Stimulated activated CD4-positive, alpha-beta T cell treated with anti-CD3 and anti-CD28 coated beads, Interleukin-12 subunit alpha, Interleukin-12 subunit beta, amount 100 ng/mL, for 4 hours (primary cell): ENCODE measurements at places on chromosomes 16 and 17.

DNA sequence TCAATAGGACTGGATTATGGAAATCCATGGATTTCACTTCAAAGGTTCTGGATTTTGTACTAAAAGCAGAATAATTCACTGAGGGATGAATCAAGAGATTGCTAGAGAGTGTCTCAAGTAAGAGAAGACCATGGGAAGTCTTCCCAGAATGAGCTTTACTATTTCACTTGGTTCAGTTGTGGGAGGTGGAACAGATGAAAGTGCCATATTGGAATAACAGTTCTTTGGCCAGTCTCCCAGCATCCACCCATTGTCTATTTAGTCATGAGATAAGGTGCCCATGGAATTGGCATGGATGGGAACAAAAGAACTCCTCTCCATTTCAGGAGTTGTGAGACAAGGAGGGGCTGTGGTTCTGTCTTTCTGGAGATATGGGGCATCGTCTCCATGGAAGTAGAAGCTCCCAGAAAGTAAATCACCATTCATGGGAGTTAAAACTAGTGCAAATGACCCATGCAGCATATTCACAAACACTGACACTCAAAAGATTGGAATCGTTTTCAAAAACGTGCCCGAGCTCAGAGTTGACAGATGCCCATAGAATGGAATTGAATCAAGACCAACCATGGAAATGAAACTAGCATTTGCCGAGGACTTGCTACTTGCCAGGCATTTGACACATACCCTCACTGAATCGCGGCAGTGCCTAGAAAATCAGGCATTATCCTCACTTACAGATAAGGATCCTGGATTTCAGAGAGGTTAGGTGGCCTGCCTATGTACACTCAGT lies 36.2 kb upstream of the CLEC3A start:
- DNase-seq = no peak

DNA sequence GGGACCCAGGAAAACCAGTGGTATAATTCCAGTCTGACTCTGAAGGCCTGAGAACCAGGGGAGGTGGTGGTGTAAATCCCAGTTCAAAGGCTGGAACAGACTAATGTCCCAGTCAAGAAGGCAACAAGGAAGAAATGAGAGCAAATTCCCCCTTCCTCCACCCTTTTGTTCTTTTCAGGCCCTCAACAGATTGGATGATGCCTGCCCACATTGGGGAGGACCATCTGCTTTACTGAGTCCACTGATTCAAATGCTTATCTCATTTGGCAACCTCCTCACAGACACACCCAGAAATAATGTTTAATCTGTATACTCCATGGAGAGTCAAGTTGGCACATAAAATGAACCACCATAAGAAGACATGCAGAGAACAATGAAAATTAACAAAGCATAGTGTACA lies 61.9 kb upstream of the CRYM start:
- DNase-seq = no peak

DNA sequence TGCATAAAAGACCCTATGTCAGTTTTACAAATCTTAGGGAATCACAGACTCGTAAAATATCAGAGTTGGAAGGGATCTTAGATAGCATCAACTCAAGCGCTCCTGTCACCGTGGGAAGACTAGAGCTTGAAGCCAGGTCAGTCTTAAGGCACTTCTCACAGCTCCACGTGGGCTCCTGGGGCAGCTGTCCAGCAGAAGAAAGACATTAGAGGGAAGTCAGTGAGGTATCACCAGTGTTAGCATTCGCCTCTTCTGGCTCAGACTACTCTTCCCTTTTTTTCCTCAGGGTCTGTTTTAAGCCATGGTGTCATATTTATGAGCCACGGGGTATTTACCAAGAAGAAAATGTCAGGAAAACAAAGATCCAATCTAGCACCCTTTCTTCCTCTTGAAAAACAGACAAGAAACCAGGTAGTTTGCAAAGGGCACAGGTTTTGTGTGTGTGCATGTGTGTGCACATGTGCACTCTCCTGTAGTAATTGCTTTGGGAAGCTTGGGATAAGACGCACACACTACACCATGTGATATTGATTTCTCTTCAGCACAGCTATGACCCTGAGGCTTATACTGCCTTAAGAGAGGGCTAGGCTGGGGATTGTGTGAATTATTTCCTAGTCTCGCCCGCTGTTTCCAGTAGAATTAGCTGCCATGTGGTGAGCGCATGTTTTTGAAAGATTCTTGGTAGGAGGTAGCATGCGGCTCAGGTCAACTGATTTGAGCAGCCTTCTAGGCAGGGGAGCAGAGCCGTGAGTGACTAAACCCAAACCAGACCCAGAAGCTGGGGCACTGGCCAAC lies 61.0 kb upstream of the ELAC2 start:
- no peak for DNase-seq

GRCh38 chr17:6578491-6578890 lies 22.1 kb upstream of the PITPNM3 start:
- DNase-seq = no peak

GRCh38 chr16:81220349-81220748 lies 18.1 kb upstream of the BCO1 start:
- DNase-seq = no peak

GRCh38 chr17:50203604-50204345 lies 2.3 kb upstream of the COL1A1 start:
- DNase-seq = no peak

GRCh38 chr17:35537601-35538141 lies at the start of gene SLFN12L:
Gene SLFN12L, minus strand, starts transcription at chr17:35537678. Its CDS starts 15,314 bp downstream, at chr17:35522364.
- no peak for DNase-seq

DNA sequence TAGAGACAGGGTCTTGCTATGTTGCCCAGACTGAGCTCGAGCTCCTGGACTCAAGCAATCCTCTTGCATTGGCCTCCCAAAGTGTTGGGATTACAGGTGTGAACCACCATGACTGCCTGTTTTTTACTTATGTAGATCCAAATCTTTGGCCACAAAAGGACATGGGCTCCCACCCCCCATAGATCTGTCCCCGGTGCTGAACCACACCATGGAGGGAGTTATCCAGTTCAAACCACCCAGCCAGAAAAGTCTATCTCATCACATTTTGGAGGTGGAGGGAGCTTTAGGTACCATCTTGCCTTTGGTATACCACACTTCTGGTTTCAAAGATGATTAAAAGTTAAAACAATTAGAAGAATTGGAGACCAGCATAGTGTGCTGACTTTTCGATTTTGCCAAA lies 26.2 kb downstream of the SHISA9 start:
- DNase-seq = no peak

DNA sequence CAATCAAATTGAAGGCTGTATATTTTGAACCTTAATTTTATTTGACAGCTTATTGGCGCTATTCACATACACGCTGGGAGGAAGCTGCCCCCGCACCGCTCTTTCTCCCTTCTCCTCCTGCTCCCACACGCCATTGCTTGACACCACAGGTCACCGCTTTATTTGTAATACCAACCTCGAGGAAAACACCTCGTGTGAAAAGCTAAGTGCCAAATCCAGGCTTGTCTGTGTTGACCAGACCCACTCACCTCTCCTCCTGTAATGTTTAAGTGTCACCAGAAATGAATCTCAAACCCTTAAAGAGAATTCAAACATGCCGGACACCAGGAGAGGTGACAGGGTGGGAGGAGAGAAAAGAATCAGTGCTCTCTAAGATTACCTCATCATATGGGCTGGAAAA lies 331.4 kb downstream of the GRIN2A start:
- DNase-seq = no peak

DNA sequence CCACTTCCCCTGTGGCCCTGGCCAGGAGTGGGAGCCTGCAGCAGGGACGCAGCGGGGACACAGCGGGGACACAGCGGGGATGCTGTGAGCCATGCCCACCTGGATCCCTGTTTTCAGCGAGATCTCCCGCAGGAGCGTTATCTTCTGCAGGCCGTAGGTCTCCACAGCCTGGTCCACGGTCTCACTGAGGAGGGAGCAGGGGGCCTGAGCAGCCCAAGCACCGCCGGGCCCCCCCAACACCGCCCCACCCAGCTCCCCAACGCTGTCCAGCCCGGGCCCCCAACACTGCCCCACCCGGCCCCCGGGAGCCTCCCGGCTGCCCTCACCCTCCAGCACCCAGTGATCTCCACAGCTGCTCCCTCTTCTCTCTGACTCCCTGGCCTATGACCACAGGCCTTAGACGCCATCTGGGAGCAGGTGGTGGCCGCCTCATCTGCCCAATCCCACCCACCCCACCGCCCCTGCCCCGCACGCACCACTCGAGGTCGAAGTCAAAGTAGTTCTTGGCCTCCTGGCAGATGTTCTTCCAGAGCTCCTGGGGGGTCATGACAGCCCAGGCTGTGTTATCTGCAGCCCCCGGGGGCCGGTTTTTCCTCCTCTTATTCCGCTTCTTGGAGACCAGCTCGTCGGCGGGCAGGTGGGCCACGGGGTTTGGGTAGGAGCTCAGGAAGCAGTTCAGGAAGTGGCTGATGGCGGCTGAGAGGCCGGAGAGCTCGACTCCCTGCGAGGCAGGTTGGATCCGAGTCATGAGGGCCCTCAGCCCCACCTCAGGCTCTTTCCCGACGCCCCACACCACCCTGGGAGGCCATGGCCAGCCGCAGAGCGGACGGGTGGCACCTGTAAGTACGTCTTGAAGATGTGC lies 17.0 kb downstream of the CLUH start:
- DNase-seq = no peak

GRCh38 chr16:28943281-28943680 lies 7.5 kb upstream of the NFATC2IP start:
- DNase-seq = no peak

DNA sequence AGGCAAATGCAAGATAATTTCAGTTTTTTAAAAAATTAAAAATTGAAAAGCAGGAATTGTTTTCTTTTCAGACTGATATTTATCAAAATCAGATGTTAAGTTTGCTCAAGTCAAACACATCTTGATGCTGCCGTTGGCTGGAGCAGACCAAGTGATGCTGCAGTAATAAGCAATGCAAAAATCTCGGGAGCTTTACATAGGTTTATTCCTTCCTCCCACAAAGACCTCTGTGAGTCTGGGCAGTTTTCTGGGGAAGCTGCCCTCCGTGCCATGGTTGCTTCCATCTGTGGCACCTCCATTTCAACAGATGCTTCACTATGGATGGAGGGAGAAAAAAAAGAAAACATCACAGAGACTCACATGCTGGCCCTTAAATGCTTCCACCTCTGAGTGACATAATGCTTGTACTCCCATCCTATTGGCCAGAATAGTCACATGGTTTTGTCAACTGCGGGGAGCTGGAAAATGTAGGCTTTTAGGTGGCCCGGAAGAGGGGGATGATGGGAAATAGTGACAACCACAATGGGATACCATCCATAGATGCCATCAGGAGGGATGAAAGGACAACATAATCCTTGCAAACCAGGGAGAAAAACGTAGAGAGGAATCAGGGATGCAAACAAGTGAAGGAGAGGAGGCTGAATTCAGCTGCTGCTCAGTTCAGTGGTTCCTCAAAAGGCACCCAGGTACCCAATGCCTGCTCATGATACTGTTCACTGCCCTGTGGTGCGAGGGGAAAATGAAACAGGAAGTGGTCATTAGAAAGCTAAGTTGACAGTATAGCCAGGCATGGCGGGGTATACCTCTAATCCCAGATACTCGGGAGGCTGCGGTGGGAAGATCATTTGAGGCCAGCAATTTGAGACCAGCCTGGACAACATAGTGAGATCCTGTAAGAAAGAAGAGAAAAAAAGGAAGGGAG lies 13.5 kb upstream of the ERCC4 start:
- no peak for DNase-seq

- no peak for DNase-seq
These were observed 66.7 kb downstream of the PPM1E start for GRCh38 chr17:58822148-58823050.

DNA sequence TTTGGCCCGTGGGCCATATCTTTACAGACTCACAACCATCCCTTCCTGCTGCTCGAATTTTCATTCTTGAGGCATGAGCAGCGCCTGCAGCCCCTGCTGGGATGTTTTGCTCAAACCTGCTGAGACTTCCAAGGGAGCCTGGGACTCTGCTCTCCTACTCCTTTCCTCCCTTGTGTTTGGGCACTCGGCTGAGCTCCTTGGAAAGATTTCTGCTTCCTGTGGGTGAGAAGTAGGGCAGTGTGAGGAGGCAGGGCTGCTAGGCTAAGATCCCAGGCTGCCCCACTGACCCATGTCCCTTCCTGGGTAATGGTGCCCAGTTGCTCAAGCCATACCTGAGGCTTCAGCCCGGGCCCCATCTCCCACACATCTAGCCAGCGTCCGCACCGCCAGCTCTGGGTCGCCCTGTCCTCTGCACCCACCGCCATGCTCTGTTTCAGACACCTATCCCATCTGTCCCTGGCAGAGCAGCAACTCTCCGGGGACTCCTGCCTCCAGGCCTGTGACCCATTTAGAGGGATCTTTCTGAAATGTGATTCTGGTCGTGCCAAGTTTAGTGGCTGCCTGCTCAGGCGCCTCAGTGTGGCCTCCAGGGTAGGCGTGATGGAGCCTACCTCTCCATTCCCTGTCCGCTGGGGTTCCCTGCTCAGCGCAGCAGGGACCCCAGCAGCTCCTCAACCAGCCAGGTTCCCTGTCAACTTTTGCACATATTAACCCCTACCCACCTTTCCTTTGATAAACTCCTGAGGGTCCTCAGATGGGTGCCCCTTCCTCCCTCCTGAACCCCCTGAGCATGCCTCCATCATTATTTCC lies 190.1 kb downstream of the CCDC182 start:
- DNase-seq = no peak

DNA sequence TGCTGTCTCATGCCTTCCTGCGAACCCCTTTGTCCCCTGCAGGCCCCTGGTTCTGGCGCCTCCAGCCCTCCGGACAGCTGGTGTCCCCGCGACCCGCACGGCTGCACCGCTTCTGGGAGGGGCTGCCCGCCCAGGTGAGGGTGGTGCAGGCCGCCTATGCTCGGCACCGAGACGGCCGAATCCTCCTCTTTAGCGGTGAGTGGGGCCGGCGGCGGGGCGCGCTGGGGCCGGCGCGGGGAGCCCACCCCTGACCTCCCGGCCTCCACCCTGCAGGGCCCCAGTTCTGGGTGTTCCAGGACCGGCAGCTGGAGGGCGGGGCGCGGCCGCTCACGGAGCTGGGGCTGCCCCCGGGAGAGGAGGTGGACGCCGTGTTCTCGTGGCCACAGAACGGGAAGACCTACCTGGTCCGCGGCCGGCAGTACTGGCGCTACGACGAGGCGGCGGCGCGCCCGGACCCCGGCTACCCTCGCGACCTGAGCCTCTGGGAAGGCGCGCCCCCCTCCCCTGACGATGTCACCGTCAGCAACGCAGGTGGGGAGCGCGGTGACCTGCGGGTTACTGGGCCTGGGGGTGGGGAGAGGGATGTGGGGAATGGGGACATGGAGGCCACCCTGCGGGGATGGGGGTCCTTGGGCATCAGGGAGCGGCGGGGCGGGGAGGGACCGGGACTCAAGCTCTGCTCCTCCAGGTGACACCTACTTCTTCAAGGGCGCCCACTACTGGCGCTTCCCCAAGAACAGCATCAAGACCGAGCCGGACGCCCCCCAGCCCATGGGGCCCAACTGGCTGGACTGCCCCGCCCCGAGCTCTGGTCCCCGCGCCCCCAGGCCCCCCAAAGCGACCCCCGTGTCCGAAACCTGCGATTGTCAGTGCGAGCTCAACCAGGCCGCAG lies 7.1 kb upstream of the IL32 start:
- DNase-seq = peak; percentile 46

DNA sequence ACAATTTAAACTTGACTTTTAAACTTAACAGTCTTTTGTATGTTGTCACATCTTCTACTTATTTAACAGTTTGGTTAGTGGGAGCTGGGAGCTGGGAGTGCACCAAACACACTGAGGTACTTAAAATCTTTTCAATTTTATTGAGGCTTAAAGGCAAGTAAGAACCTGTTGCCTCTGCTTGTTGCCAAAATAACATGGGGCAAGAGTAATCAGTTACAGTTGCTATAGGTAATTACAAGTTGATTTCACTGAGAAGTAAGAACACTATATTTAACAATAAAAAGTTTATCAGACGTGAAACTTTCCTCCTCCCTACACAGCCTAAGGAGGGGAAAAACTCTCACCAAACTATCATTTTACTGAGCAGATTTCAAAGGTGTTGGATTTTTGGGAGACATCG lies 135.2 kb downstream of the FTO start:
- DNase-seq = no peak

- no peak for DNase-seq
These were observed 3.6 kb upstream of the LITAFD start for GRCh38 chr16:8878523-8878911.
